ENCODE measurements at places on chromosomes 2 and 18.

- DNase-seq, result no peak
Observed at GRCh38 chr2:10760794-10761504, 39.5 kb downstream of the ATP6V1C2 start.

GRCh38 chr18:23992089-23992940, 22.2 kb upstream of the TTC39C start:
- no peak for DNase-seq

DNA sequence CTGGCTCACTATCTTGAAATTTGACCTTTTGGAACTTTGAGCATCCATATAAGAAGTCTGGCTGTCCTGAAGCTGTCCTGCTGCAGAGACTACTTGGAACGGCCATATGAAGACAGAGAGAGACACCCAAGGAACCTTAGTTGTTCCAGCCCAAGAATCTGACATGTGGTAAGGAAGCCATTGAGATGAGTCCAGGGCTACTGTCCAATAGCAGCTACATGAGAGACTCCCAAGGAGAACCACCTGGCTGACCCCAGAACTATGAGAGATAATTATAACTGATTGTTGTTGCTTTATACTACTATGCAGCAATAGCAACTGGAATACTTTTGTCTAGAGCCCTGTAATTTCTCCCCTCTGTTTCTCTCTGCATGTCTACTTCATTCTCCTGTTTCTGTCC, 234.3 kb upstream of the TANK start:
- no peak for DNase-seq

GRCh38 chr18:62262061-62262460, 63.0 kb upstream of the TNFRSF11A start:
- no peak for DNase-seq

DNA sequence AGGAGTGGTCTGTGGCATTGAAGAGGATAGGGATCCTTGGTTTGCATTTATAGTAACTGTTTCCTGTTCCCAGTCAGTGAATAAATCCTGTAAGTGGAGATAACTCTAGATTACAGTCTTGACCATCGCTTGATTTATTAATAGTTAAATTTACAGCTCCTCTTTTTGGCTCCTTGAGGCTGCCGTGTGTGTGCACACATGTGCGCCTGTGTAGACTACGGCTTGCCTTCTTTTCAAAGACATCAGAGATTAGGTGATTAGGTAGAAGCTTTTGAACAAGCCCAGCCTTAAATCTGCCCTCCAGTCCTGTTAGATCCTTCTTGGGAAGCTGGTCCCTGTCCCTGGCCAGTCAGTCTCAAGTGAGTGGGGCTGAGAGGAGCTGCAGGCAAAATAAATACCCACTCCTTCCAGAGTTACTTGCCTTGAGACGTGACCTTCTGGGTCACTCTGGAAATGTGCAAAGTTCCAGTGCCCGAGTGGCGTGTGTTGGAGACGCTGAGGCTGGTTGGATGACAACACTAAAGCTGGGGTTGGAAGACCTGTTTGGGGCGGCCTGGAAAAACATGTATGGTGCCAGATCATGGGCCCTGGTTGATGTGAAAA, 32.0 kb downstream of the TCF7L1 start:
- DNase-seq, result no peak

GRCh38 chr2:234789556-234790325, 162.1 kb upstream of the SH3BP4 start:
- no peak for DNase-seq

DNA sequence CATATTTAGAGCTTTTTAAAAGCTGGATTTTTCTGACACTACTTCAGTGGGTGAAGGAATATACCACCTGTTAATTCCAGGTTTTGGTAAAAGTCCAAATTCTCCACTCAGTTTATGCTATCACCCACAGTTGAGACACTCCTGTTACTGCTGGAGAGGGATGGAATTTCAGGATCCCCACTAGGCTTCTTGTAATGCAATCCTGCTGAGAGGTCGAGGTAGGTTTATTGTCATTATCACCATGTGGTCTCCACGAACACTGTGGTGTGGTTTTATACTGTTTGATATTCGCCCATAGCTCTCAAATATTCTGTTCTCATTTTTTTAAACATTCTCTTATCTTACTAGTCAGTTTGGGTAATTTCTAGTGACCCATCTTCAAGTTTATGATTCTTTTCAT, 167.9 kb downstream of the CCDC102B start:
- DNase-seq, result no peak

DNA sequence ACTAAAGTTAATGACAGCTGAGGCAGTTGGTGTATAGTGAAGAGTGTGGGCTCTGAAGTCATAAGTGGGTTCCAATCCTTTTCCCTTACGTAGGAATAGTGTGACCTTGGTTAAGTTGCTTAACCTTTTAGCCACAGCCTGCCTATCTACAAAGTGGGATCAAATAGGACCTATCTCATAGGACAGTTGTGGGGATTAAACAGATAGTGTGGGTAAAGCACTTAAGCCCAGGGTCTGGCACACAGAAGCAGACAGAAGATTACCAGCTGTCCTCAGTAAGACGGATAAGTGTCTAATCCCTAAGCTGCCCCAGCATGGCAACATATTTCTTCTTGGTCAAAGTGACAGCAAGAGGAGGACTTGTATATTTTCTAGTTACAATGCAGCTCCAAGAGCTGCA, 28.2 kb downstream of the UBE2F start:
- no peak for DNase-seq

- peak; percentile 19 for DNase-seq
Observed at GRCh38 chr2:150485114-150485870, 2.2 kb downstream of the RND3 start.

- DNase-seq, result no peak
Observed at GRCh38 chr2:128280158-128280871, 38.4 kb downstream of the HS6ST1 start.

Measured in NCI-H510A (cell line).